ENCODE measurements at places on chromosomes 5 and 9.
A peak's percentile ranks its signal among the peaks of the same experiment; 100 is the strongest.

GRCh38 chr9:72280913-72281500 lies 84.0 kb downstream of the ZFAND5 start:
- DNase-seq: peak; percentile 53

DNA sequence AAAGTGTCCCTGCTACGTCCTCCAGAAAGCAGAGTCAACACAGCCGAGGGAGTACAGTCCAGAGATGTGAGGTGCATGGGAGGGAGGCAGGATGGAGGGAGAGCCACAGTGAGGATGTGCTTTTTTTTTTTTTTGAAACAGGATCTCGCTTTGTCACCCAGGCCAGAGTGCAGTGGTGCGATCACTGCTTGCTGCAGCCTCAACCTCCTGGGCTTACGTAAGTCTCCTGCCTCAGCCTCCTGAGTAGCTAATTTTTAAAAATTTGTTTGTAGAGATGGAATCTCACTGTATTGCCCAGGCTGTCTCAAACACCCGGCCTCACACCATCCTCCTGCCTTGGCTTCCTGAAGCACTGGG lies 33.2 kb upstream of the ALDH1B1 start:
- no peak for DNase-seq

- DNase-seq: no peak
Measured at GRCh38 chr9:9563817-9564216, 1049.0 kb downstream of the PTPRD start.

DNA sequence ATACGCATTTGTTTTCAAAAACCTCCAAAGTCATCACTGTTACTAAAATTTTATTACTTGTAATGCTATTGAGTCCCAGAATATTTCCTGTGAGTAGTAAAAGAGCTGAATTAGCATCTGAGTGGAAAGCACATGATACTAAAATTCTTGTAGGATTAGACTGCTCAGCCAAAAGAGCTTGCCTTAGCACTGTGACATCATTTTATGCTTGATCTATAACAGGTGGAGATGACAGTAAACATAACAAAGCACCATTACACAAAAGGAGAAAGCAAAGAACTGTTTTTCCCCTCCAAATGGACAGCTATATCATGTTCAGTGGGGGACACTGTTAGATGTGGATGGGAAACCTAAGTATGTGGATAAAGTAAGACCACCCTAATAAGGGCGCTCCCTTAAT lies 5.8 kb upstream of the JAK2 start:
- no peak for DNase-seq

- DNase-seq: peak; percentile 52
Measured at GRCh38 chr9:112348257-112349007, 15.0 kb upstream of the PTBP3 start.

- DNase-seq: no peak
Measured at GRCh38 chr5:171427318-171428167, 8.1 kb downstream of the FGF18 start.

DNA sequence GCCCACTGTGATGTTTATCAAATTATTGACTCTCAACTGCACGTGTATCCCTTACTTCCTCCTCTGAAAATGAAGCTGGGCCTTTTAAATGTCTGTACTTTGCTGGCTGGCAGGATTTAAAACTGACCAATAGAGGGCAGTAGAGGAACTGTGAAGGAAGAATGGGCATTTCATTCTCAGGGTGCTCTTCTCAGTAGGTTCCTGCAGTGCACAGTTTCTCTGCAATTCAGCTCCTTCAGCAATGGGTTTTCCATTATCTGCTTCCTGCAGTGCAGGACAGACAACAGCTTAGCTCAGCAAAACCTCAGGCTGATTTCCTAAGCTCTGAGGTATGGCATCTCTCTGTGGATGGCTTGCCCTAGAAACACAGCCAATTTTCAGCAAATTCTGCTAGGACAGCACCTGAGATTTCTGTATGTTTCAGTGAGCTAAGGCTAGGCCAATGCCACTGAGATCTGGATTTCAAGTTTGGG lies 298.4 kb upstream of the PRDM9 start:
- DNase-seq: no peak

- DNase-seq: no peak
Measured at GRCh38 chr9:125493384-125493783, 213.6 kb downstream of the MAPKAP1 start.

DNA sequence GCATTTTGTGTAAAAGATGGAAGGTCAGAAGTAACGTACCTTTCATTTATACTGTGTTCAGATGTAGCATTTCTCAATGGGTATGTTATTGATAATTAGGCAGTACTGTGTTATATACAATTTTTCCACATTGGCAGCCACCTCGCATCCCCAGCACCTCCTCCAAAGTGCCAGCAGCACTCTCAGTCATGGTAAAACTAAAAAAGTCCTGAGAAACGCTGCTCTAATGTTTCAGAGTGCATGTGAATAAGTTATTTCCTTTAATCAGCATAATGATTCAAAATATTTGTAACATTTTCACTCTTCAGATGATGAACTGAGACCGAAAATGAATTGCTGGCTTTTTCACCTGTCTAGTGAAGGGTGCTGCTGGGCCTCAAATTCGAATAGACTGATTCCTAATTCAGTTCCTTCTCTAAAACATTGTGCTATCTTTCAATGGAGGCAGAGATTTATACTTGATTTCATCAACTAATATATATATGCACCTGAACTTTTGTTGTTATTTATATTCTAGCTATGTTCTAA lies 79.9 kb upstream of the ANKRD55 start:
- DNase-seq: no peak

- no peak for DNase-seq
Measured at GRCh38 chr9:89926167-89926566, 321.4 kb downstream of the GADD45G start.

GRCh38 chr5:55702598-55703345 lies 9.4 kb downstream of the SLC38A9 start:
- no peak for DNase-seq

GRCh38 chr5:40672425-40672824 lies 7.3 kb upstream of the PTGER4 start:
- DNase-seq: no peak

DNA sequence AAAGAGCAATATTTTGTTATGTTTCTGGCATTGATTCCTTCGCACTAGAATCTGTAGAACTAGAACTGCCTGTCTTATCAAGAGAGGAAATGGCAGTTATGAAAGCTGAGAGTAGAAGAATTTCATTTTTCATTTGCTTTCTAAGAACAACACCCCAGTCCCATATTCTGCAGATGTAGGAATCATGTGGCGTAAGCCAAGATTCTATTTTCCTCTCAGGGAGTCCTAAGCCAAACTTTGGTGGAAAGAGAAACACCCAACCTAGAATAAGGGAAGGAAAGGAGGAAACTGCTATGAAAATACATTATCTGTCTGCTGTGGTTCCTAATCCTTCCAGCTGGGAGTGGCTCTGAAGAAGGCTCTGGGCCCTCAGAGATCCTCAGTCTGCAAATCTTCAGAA lies 1176.9 kb upstream of the C9orf72 start:
- DNase-seq: no peak

GRCh38 chr5:35026941-35027340 lies 20.8 kb downstream of the AGXT2 start:
- DNase-seq: no peak

DNA sequence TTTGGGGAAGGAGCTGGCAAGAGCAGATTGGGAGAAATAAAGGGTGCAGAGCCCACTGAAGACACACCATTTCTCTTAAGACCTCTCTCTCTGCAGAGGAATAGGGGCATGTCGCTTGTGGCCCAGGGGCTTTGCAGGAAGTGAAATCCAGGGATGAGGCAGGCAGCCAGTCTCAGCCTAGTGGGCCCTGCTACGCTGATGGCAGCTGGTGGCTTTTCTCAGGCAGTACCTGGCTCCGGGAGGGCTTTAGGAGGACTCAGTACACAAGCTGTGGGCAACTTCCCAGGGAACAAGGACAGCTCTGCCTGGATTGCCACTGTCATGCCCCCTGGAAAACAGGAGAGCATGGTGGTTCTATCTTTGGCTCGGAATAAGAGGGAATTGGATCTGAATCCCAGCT lies 76.2 kb upstream of the NEURL1B start:
- DNase-seq: no peak

DNA sequence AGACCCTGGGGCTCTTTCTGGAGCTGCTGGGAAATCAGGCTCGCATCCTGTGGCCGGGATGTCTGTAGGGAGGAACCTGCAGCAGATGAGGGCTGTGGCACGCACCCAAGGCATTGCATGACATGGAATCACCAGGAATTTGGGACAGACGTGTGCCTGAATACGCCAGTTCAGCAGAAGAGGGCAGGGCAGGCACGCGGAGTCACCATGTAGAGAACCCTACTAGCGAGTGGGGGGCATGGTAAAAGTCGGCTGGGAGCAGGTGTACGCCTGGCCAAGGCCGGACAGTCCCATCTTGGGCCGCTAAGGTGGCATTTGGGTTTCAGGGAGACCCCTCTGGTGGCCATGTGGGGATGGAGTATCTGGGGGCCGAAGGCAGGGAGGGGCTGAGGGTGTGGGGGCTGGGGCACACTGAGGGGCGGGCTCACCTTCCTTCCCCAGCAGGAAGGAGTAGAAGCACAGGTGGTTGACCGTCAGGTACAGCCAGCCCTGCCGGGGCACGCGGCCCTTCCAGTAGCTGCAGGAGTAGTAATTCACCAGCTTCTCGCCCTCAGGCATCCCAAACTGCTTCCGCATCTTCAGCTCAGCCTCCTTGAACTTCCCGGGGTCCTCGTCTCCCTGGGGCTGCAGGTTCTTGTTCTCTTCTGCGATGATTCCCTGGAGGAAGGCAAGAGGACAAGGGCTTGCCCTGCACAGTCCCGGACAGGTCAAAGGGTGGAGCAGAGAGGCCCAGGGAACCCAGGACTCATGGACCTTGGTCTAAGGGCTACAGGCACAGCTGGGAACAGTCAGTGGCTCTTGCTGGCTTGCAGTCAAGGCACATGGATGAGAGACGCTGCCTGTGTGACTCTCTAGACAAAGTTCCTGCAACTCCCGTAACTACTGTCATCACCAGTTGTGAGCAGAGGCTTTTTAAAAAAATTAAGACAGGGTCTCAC lies 13.5 kb downstream of the TBC1D9B start:
- DNase-seq: no peak

GRCh38 chr9:133458643-133459312 lies 1.0 kb upstream of the CACFD1 start:
- DNase-seq: no peak

GRCh38 chr5:110611817-110612216 lies 114.7 kb downstream of the TMEM232 start:
- DNase-seq: no peak

GRCh38 chr5:3843706-3844105 lies 248.1 kb downstream of the IRX1 start:
- no peak for DNase-seq

DNA sequence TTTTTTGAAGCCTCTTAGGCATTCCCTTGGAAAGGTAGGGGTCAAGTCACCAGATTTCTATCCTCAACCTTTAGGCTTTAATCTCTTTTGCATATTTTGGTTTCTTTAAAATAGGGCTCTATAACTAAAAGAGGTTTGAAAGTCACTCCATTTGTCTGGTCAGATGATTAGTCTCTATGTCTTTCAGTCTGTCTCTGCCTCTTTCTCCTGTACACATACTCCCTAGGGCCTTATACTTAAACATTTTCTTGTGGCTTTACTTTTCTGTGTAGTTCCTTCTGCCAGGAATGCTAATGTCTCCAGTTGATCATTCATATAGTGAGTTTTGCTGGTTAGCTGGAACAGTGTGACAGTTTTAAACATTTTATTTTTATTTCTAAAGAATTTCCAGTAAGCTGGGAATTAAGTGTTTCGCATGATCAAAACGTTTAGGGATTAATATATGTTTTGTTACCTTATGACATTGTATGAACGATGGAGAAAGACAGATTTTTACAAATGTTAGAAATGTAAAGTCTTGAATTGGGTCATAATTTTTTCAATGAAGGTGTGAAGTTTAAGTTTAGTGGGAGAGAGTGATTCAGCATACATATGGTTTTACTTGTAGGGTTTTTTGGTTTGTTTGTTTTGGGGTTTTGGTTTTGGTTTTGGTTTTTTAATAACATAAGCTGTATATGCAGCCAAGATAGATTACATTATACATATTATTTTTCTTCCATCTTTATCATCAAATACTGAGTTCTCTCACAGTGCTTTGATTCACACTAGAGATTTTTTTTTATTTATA lies 90.6 kb downstream of the ZCCHC7 start:
- DNase-seq: no peak

DNA sequence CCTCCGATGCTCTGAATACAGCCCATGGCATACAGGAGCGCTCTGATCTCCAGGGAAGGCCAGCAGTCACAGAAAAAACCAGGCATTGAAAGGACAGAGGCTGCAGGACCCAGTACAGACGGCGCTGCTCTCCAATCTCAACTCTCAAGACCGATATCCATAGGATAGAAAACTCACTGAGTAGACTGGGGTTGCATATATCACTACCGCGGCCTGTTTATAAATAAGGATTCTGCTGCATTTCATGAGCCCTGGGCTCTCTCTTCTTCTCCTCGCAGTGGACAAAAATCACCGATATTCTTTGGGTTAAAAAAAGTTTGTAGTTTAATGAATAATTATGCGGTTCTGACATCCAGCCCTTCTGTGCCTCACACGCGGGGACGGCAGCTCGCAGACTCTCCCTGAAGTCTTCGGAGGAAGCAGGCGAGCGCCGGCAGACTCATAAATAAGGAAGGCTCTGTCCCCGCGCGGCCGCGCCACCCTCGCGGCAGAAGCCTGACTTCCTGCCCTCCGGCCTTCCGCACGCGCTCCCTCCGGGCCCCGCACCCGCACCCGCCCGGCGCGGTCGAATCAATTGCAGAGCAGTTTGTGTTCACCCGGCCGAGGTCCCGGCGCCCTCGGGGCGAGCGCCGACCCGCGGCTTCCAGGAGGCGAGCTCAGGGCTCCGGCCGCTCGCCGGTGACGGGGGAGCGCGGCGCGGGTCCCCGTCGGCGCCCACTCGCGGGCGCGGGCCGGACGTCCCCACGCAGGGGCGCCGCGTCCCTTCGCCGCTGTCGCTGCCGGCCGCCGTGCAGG lies at the start of gene FAM78A:
TSS of gene FAM78A (minus strand) at position 417 of the 795 bp plus-strand sequence. CDS start at position 86, 331 bp downstream.
- peak; percentile 30 for DNase-seq

DNA sequence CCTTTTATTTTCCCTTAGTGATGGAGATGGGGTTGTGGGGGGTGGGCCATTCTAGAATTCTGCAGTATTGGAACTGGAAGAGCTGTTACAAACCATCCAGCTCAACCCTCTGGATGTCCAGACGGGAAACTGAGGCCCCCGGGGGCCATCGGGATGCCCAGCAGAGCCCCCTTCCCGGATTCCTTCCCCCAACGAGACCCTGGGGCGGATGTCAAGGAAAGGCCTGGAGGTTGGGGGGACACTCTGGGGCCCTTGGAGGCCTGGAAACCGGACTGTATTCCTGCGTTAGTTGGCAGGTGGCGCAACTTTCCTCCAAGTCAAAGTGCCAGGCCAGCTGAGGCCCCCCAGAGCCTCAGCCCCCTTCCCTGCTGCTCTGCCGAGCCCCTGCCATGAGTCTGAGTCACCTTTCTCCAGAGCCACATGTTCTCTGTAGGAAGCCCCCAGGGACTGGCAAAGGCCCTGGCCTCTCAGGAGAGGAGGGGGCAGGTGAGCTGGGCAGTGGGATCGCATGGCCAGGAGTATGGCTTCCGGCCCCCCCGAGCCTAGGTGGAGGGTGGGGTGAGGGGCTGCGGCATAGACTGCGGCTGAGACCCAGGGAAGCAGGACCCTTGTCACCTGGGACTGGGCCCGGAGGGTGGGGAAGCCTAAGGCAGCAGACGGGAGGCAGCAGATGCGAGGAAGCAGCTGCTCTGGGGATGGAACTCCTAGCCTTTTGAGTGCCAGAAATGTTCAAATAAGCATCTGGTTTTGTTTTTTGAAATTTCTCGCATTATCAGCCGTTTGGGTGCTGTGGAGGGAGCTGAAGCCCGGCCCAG lies 17.8 kb upstream of the FIBCD1 start:
- DNase-seq: no peak

- no peak for DNase-seq
Measured at GRCh38 chr5:80736730-80737129, 81.9 kb upstream of the DHFR start.

All from T follicular helper cell (primary cell).